ENCODE measurements at places on chromosomes 16 and 17. TPM values are rescaled to one million over a fixed set of nuclear protein-coding genes. Genes with fewer than 3 reads are reported as not detected.

ABCC1 gene
- 27.6 TPM for total RNA-seq

NACA2 gene
- total RNA-seq: not detected

IRX5 gene
- total RNA-seq: 1.9 TPM

CCL8 gene
- total RNA-seq: 0.24 TPM

RAB26 gene
- 0.24 TPM for total RNA-seq

WNK4 gene
- not detected for total RNA-seq

C16orf74 gene
- total RNA-seq: 2.1 TPM

NPIPB8 gene
- 0.44 TPM for total RNA-seq

LRRC46 gene
- 0.48 TPM for total RNA-seq

EVPL gene
- 0.06 TPM for total RNA-seq

MEOX1 gene
- 4.2 TPM for total RNA-seq

RBFOX1 gene
- 55.9 TPM for total RNA-seq

TBC1D28 gene
- total RNA-seq: not detected

ORC6 gene
- total RNA-seq: 7.2 TPM

NXN gene
- 14.7 TPM for total RNA-seq

ITGB3 gene
- 11.9 TPM for total RNA-seq

KRT28 gene
- not detected for total RNA-seq

SCIMP gene
- 3.7 TPM for total RNA-seq

CCL16 gene
- not detected for total RNA-seq

RSKR gene
- total RNA-seq: 4.7 TPM

ABCA10 gene
- total RNA-seq: 5.7 TPM

GPR142 gene
- total RNA-seq: not detected

B3GNT9 gene
- total RNA-seq: 19.8 TPM

GGT6 gene
- total RNA-seq: not detected

SPEM3 gene
- total RNA-seq: not detected

TP53TG3F gene
- total RNA-seq: not detected

OTOP3 gene
- total RNA-seq: not detected

TNFRSF17 gene
- total RNA-seq: not detected

SLC38A8 gene
- 0.21 TPM for total RNA-seq

KIF2B gene
- not detected for total RNA-seq

ALDH3A1 gene
- 0.50 TPM for total RNA-seq

TBC1D3K gene
- total RNA-seq: not detected
